NCI-H524 treated with DMSO at 0.1 percent for 48 hours (cell line): ENCODE measurements at places on chromosomes 2 and 18.

DNA sequence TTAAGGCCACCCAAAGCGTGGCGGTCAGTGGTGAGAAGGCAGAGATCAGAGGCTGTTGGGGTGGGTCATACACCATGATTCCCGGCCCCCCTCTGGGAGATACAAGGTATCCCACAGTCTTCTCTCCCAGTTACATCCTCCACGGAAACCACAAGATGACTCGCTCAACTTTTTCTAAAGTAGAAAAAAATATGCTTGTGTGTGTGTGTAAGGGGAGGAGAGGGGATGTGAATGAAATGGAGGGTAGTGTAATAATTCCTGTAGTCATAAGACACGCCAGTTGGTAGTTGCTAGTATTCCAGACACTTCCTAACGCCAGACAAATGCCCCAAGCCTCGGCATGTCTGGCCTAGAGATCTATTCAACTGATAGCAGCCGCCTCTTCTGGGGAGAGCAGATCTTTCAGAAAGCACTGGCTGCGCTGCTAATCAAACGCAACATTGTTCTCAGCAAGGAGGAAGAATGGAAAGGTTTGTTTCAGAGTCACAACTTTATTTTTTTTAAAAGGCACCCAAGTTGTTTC is 143.5 kb downstream of the TGIF1 start:
- DNase-seq = no peak

DNA sequence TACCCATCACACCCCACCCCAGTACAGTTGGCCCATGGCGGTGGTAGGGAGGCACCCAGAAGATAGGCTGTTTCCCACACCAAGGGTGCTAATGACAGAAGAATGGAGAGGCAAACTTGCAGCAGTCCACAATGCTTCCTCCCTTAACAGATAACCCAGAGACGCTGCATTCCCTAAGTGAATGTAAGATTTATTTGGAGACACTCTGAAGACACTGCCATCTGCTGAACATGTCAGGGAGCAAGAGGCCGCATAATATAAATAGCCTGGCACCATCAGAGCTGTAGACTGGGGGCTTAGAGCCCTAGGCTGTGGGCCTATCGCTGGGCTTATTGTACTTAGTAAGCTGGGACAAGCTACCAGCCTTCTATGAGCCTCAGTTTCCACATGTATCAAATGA is 2.2 kb upstream of the IWS1 start:
- DNase-seq = no peak

DNA sequence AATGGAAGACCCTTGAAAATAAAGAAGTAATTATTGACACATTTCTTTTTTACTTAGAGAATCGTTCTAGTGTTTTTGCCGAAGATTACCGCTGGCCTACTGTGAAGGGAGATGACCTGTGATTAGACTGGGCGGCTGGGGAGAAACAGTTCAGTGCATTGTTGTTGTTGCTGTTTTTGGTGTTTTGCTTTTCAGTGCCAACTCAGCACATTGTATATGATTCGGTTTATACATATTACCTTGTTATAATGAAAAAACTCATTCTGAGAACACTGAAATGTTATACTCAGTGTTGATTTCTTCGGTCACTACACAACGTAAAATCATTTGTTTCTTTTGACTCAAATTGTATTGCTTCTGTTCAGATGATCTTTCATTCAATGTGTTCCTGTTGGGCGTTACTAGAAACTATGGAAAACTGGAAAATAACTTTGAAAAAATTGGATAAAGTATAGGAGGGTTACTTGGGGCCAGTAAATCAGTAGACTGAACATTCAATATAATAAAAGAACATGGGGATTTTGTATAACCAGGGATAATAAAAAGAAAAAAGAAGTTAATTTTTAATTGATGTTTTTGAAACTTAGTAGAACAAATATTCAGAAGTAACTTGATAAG is 3.3 kb downstream of the PMAIP1 start:
- DNase-seq = no peak

DNA sequence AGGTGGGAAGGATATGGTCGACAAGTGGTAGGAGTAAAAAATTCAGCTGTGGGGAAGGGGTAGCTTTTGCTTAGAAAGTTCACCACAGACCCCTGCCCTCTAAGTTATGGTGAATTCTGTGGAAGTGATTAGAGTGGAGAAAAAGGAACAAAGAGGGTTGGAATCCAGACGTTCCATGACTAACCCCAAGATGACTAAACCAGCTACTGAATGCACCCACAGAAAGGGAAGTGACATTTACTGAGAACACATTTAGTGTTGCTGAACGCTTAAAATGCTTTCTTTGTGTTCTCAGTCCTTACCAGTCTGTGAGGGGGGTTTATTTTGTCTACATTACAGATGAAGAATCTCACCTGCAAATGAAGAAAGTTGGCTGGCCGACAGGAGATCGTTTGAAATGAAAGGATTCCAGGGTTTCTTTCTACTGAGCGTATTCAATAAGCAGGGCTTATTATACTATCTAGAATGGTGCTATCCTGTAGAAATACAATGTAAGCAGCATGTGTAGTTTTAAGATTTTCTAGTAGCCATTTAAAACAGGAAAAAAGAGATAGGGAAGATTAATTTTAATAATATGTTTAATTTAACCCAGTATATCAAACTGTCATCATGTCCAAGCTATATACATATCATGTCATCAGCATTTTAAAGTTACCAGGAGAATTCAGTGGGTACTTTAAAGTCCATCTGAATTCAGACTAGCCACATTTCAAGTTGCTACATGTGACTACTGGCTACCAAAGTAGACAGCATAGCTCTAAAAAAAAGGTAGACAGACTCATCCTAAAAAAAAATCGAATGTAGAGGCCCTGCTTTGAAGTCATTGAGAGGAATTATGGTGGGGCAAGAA is 60.1 kb downstream of the LIMS1 start:
- no peak for DNase-seq

GRCh38 chr18:6798896-6799295 is 69.4 kb downstream of the ARHGAP28 start:
- no peak for DNase-seq

DNA sequence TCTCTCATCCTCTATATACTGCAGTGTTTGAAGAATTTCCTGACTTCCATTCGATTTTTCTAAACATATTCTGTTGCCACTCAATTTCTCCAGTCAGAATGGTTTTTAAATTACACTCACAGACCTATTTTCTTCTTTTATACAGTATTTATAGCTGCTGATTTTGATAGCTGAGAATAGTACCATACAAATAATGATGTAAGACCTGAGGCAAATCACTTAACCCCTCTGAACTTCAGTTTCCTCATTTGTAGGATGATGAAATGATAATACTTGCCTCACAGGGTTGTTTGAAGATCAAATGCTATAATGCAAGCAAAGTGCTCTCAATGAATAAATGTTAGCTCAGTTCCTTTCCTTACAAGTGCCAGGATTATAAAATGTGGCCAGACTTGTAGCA is 241.8 kb downstream of the CPS1 start:
- DNase-seq = no peak

DNA sequence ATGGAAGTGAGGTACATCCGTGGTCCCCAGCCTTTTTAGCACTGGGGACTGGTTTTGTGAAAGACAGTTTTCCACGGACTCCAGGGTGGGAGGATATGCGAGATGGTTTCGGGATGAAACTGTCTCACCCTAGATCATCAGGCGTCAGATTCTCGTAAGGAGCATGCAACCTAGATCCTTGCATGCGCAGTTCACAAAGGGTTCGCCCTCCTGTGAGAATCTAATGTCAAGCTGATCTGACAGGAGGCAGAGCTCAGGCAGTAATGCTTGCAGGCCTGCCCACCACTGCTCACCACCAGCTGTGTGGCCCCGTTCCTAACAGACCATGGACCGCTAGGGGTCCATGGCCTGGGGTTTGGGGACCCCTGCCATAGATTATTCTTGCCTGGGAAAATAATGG is 11.6 kb downstream of the B3GNT2 start:
- DNase-seq = no peak

DNA sequence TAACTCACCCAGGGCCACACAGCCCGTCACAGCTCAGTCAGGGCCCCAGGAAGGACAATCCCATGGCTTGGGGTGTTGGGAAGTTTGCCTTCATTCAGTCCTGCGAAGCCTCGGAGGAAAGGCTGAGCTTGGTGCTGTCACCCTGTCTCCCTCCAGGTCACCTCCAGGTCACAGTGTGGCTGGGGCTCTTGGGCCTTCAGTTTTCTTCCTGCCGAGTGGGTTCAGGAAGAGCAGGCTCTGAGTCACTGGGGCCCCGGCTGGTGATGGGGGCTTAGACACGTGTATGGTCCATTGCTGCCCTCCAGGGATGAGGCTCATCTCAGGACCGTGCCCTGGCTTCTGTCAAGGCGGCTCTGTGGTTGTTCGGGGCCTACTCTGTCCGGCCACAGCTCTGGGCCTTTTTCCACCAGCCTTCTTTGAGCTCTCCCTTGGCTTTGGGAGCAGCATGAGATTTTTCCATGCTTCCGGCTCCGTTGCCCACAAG is 118.6 kb downstream of the INHBB start:
- no peak for DNase-seq

DNA sequence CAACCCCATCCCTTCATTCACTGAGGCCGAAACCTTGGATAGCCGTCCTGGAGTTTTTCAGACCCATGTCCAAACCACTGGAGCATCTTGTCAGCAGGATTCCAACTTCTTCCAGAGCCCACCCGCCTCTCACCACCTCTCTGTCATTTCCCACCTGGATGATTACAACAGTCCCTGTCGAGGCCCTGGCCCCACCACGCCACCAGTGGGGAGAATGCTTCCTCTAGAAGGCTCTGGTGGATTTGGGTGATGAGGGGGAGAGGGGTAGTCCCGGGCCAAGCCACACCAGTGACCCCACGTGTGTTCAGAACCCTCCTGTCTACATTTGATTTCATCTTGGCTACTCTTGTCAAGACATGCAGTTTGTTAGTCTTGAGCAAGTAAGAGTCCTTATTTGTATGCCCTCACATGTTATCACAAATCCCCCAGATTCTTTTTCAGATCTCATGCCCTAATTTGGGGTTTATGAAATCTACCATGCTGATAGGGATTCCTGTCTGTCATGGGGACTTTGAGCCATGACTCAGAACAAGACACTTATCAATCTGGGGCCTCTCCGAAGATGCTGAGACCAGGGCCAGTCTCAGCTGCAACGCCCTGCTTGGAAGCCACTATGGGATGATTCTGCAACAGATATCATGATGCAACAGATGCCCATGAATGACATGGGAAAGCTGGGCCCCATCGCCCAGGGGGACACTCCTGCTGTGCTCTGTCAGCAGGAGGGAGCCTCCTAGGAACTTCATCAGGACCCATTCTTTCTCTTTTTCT is 186.1 kb downstream of the ZFP36L2 start:
- no peak for DNase-seq

DNA sequence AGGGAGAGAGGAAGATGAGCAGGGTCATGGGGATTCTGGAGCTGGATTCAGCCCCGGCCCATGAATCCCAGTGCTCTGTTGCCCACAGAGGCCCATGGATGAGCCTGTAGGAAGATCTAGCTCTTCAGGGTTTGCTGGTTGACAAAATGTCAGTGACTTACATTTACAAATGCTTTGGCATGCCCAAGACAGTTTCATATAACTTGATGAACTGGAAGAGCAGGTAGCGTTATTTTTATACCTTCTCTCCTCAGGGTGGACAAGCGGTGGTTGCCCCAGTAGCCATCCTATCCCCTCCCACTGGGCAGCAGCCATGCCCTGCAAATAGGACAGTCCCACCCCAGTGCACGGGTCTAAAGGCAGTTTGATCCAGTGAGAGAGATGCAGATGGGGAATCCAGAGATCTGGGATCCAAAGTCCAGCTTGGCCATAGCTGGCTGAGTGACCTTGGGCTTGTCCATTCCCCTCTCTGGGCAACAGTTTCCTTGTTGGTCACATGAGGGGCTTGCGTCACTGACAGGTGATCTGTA is 21.5 kb upstream of the KCNK3 start:
- no peak for DNase-seq

- DNase-seq = no peak
These were observed 2.7 kb downstream of the PER2 start for GRCh38 chr2:238285653-238286082.

- peak; percentile 84 for DNase-seq
These were observed 76.9 kb downstream of the MYO1B start for GRCh38 chr2:191321861-191322662.

- DNase-seq = no peak
These were observed 181.3 kb downstream of the TMX3 start for GRCh38 chr18:68533641-68534040.

GRCh38 chr2:112910865-112911264 is at the start of gene IL37:
IL37 (plus strand) TSS chr2:112911165; CDS start chr2:112913013, 1,848 bp downstream.
- no peak for DNase-seq

DNA sequence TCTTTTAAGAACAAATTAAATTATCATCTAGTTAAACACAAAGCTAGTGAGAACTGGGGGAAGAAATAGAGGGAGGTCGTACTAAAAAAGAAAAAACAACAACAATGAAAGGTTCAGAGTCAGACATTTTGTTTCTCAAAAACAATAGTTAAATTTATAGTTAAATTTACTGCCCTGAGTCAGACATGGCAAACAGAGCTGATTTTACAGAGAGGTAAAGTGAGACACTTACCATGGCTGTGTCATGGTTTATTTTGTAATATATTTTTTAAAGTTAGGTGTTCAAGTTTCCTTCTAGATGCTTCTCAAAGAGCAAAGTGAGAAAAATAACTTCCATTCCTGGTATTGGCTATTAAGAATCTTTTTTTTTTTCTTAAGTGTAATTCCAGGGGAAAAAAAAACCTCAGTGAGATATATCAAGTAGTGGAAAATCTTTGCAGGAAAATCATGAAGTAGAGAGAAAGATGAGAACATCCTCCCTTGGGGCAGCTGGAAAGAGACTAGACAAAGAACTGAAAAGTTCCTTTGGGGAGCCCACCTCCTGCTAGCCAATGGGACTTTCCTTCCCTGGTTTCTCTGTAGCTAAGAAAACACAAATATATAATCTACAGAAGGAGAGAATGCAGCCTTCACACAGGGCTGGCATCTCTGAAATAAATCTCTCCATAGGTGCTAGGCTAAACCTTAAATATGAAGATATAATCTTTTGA is 12.3 kb downstream of the KLF7 start:
- DNase-seq = no peak

DNA sequence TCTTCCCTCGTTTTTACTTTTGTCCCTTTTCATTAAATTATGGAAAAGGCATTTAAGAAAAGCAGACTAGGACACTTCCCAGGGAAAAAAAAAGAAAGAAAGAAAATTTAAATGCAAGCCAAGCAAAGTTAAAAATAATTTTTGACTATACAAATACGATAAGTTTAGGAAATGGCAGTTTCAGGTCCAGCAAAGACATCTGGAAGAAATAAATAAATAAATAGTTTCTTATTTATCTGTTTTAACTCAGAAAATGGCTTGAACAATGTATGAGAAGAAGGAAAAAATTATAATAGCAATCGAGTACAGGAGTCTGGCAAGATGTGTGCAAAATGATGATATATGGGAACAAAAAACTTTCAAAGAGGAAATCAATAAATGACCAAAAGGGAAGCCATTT is 114.6 kb upstream of the NCKAP5 start:
- DNase-seq = no peak

DNA sequence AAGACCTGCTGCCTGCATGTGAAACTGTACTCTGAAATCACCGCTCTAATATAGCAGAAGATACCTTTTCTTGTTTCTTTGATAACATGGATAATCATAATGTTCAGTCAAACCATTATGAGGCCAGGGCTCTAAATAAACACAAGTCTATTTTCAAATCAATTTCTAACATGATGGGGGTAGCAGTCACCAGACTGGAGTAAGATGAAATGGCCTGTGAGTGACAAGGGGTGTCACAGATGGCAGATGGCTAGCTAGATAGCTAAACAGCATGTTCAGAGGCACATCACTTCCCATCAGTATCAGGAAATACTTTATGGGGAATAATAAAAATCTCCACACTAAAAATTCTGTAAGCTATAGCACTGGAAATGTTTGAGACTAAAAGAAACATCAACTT is 14.0 kb downstream of the MBD2 start:
- no peak for DNase-seq

GRCh38 chr2:23637011-23637778 is 252.2 kb downstream of the KLHL29 start:
- no peak for DNase-seq

GRCh38 chr18:55422456-55423180 is 165.4 kb downstream of the TCF4 start:
- DNase-seq = no peak
